Activated CD4-positive, alpha-beta T cell treated with anti-CD3 and anti-CD28 coated beads, Interleukin-2, amount 10 ng/mL, durations not matched to agents 24 days and 14 days (primary cell): ENCODE measurements at places on chromosomes 12 and 14.

- no peak overlapping the region for H3K27ac ChIP-seq
- no peaks in the 10 kb centered on the region for H3K27me3 ChIP-seq
- H3K4me3 ChIP-seq: no peak overlapping the region
These were observed 182.7 kb downstream of the MYRFL start for GRCh38 chr12:70007687-70008086.

- peak overlapping the region; percentile 77 for H3K27ac ChIP-seq
- H3K4me3 ChIP-seq: no peak overlapping the region
- no peaks in the 10 kb centered on the region for H3K27me3 ChIP-seq
- peaks cover 56% of the 10 kb centered on the region for H3K36me3 ChIP-seq
- DNase-seq: no peak
- H3K4me1 ChIP-seq: peaks cover 33% of the 10 kb centered on the region
These were observed 21.2 kb upstream of the AKAP5 start for GRCh38 chr14:64444140-64444539.

GRCh38 chr14:90559811-90560492 is 163.1 kb downstream of the CALM1 start:
- H3K4me3 ChIP-seq: no peak overlapping the region
- H3K27me3 ChIP-seq: no peaks in the 10 kb centered on the region
- H3K27ac ChIP-seq: no peak overlapping the region
- no peaks in the 10 kb centered on the region for H3K36me3 ChIP-seq
- H3K4me1 ChIP-seq: no peaks in the 10 kb centered on the region

GRCh38 chr12:77494296-77494695 is 336.4 kb upstream of the NAV3 start:
- H3K27me3 ChIP-seq: no peaks in the 10 kb centered on the region
- H3K36me3 ChIP-seq: no peaks in the 10 kb centered on the region
- no peak for DNase-seq
- H3K4me1 ChIP-seq: no peaks in the 10 kb centered on the region
- no peak overlapping the region for H3K4me3 ChIP-seq
- H3K27ac ChIP-seq: no peak overlapping the region

- H3K27ac ChIP-seq: no peak overlapping the region
- no peak overlapping the region for H3K4me3 ChIP-seq
- H3K4me1 ChIP-seq: no peaks in the 10 kb centered on the region
- H3K36me3 ChIP-seq: no peaks in the 10 kb centered on the region
These were observed 769.4 kb downstream of the MED13L start for GRCh38 chr12:115507951-115508722.
